Mesendoderm (in vitro differentiated cells): ENCODE measurements at places on chromosomes 3 and 15.

- H3K36me3 ChIP-seq: no peaks in the 10 kb centered on the region
- no peaks in the 10 kb centered on the region for H3K27me3 ChIP-seq
- peaks cover 2% of the 10 kb centered on the region for H3K4me1 ChIP-seq
- no peak overlapping the region for H3K27ac ChIP-seq
- peak; percentile 69 for DNase-seq
Measured at GRCh38 chr3:127694467-127695215, 21.9 kb downstream of the ABTB1 start.

DNA sequence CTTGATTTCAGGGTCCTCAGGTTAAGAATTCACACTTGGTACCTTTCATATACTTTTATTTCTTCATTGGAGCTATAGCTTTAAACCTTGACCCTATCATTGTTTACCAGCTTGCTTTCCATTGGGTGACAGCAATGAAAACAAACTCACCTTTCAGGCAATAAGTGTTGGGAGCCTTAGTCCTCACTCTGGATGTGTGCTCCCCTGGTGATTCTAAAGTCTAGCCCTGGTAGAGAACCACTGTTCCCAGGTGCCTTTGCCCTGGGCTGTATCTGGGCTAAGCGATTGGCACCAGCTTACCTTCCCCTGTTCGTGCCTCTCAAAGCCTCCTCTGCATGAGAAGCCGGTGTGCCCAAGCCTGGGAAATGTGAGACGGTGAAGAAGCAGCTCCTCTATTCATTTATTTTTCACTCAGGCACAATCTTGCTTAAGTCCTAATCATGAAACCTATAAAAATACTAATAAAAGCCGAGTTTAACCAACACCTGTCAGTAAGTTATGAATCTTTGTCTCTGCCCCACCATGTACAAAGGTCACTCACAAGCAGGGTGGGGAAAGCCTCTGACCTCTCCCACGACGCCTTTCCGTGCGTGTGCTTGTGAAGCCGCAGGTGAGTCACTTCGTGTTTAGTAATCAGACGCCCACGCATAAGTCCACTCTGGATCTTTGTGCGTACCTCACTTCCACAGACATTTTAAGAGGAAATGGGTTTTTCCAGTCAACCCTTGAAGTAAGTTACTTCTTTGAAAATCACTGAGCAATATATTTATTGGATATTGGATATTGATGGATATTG, 12.8 kb upstream of the ARRDC4 start:
- no peaks in the 10 kb centered on the region for H3K4me1 ChIP-seq
- H3K27ac ChIP-seq: no peak overlapping the region

DNA sequence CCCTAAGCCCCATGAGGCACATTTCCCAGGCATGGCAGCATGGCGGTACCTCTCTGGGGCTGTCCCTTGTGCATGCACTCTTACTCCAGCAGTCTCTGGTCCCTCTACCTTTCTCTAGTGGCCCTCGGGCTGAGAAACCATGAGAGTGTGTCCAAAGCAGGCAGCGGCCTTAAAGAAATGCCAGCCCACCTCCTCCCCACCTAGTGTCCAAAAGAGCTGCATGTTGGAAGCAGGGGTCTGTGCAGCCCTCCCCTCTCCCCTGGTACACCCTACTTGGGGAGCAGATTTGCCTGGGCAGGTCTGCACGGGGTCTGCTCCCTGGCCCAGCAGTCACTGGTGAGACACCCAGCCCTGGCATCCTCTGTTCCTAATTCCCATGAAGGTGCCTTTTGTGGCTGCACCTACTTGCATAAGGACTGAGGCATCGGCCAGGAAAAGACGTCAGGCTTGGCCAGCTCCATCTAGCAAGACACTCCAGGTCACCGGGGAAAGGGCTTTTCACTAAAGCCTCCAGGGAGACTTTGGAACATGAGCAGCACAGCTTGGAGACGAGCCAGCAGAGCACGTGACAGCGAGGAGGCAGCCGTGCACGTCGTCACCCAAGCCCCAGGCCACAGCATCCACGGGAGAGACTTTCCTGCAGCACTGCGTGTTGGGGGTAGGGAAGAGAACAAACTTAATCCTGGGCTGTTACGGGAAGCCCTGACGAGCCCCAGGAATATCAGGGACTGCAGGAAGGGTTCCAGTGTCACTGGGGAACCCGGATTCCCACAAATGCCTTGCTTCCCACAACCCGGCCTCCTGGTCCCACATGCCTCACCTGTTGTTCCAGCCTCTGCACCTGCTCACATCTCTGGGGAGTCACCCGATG, 38.8 kb downstream of the TM2D3 start:
- H3K4me3 ChIP-seq: no peak overlapping the region
- DNase-seq: no peak
- H3K36me3 ChIP-seq: no peaks in the 10 kb centered on the region
- no peaks in the 10 kb centered on the region for H3K27me3 ChIP-seq

- DNase-seq: peak; percentile 75
- H3K27ac ChIP-seq: no peak overlapping the region
- no peaks in the 10 kb centered on the region for H3K4me1 ChIP-seq
- no peak overlapping the region for H3K4me3 ChIP-seq
- no peaks in the 10 kb centered on the region for H3K36me3 ChIP-seq
Measured at GRCh38 chr3:17645074-17645698, 97.2 kb downstream of the TBC1D5 start.

DNA sequence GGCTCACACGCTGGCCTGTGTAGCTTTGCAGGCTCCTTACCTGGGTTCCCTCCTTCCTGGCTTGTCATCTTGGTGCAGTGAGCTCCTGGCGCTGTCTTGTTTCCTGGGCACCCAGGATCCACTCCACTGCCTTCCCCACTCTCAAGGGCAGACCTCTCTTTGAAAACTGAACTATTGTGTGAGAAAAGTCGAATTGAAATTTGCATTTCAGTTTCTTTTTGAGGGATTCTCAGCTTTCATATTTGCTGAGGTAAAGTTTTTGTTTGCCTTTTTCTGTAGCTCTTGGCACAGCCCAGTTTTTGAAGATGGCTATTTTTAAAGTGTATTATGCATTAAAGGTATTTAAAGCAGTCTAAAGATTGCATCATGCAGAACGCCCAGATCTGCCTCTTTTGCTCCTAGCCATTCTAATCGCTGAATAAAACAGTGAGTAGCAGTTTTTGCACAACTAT, 70.1 kb downstream of the CCK start:
- H3K27me3 ChIP-seq: no peaks in the 10 kb centered on the region
- no peak overlapping the region for H3K27ac ChIP-seq
- no peaks in the 10 kb centered on the region for H3K4me1 ChIP-seq
- peaks cover 3% of the 10 kb centered on the region for H3K36me3 ChIP-seq
- no peak for DNase-seq
- no peak overlapping the region for H3K4me3 ChIP-seq

GRCh38 chr15:56759450-56759845, 26.1 kb upstream of the ZNF280D start:
- no peaks in the 10 kb centered on the region for H3K27me3 ChIP-seq
- H3K27ac ChIP-seq: no peak overlapping the region
- no peaks in the 10 kb centered on the region for H3K36me3 ChIP-seq
- no peak for DNase-seq
- peaks cover 2% of the 10 kb centered on the region for H3K4me1 ChIP-seq

GRCh38 chr3:107600780-107601179, 78.0 kb downstream of the BBX start:
- no peak for DNase-seq
- H3K27me3 ChIP-seq: no peaks in the 10 kb centered on the region
- H3K27ac ChIP-seq: no peak overlapping the region

DNA sequence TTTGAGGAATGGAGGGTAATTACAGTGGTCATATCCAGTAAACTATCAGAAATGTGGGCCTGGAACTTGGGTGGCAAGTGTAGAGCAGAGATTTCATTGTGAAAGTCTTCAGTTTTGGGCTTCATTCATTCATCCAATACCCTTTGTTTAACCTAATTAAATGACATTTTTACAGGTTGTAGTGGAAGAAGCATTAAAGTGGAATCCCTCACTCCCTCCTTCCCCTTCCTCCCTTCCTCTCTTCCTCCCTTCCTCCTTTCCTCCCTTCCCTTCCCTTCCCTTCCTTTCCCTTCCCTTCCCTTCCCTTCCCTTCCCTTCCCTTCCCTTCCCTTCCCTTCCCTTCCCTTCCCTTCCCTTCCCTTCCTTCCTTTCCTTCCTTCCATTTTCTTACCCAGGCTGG, 219.3 kb downstream of the PDCD6IP start:
- H3K4me1 ChIP-seq: peaks cover 1% of the 10 kb centered on the region
- H3K4me3 ChIP-seq: no peak overlapping the region
- H3K27ac ChIP-seq: no peak overlapping the region
- H3K36me3 ChIP-seq: no peaks in the 10 kb centered on the region
- H3K27me3 ChIP-seq: no peaks in the 10 kb centered on the region

DNA sequence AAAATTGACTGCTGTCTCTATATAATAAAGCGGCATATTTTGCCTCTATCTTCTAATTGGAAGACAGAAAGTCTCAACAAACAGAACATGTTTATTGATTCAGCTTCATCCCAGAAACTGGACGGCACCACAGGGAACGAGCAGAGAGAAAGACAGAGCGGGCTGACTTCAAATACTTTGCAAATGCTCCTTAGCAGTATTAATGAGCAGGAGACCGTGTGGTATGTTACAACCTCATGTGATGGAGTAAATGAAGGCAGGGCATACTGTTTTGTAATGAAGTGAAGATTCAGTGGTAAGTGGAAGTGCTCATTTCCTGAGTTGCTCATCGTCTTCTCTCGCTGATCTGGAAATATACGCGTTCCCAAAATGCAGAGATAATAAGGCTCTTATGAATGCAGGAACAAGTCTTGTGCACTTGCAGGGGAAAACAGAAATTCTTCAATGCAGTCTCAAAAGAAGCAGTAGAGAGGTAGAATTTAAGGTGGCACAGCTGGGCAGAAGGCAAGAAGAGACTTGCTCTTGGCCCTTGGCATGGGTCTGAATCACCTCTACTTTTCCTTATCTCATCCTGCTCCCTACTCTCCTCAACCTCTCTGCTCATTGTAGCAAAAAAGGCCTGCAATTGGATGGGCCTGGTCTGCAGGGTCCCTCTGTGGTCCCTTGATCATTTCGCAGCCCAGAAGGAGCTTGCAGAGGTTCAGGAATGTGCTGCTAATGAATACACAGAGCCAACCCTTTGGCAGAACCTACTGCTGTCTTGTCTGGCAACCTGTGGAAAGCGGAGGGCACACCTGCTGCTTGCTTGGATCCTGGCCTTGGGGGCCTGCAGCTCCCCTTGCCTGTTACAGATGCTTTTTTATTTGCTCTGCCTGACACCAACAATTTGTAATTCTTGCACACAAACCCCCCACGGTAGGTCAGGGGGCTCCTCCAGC, 604.9 kb upstream of the CFAP20DC start:
- no peaks in the 10 kb centered on the region for H3K36me3 ChIP-seq
- no peaks in the 10 kb centered on the region for H3K4me1 ChIP-seq

GRCh38 chr3:97957617-97958311, 14.5 kb downstream of the RIOX2 start:
- no peak overlapping the region for H3K27ac ChIP-seq
- no peaks in the 10 kb centered on the region for H3K27me3 ChIP-seq
- DNase-seq: no peak
- H3K36me3 ChIP-seq: peaks cover 3% of the 10 kb centered on the region

DNA sequence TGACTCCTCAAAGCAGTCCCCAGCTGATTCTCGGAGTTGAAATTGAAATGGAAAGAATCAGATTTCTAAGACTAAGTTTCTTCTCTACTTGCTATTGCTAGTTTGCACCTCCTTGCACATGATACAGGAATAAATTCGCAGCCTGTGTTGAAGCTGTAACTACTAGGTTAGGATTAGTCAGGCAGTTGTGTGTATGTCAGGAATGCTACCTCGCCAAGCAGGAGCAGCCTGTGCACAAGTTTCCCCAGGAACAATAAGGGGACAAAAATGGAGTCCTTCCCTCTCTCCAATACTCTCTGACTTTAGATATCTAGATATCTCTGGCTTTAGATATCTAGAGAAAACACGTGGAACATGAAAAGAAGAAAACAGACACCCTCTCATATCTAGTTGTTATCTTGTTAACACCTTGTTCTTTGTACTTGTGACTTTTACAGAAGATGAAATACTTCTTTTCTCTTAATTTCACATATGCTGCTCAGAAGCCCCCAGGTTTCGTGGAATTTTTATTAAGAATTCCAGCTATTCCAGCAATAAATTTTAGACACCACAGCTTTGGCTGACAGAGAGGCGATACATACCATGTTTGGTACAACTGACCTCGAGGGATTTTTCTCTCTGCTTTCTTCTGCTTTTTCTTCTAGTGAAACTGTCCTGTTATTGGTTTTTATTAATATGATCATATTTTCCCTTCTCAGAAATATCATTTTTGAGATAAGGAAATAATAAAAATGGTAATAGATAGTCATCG, 56.1 kb upstream of the CMSS1 start:
- H3K27me3 ChIP-seq: no peaks in the 10 kb centered on the region
- H3K36me3 ChIP-seq: no peaks in the 10 kb centered on the region
- DNase-seq: peak; percentile 24
- H3K4me1 ChIP-seq: no peaks in the 10 kb centered on the region
- no peak overlapping the region for H3K4me3 ChIP-seq
- H3K27ac ChIP-seq: no peak overlapping the region

DNA sequence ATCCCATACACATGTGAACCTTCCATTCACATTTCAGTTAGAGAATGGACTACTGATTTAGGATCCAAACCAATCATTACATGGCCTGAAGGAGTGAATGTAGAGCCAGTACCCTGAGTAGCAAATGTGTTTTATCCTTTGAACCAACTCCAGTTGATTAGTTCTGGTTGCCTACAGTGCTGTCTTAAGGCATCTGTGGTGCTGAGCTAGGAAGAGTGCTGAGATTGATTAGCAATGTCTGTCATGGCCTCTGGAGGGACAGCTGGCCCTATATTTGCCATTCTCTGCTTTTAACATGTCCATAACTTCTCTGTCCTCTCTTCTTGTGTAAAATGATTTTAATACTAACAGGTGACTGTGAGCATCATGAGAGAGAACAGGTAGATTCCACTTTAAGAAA, 11.1 kb downstream of the LRTM1 start:
- DNase-seq: no peak
- H3K27ac ChIP-seq: no peak overlapping the region
- H3K4me1 ChIP-seq: no peaks in the 10 kb centered on the region
- no peak overlapping the region for H3K4me3 ChIP-seq
- H3K36me3 ChIP-seq: no peaks in the 10 kb centered on the region
- H3K27me3 ChIP-seq: no peaks in the 10 kb centered on the region

DNA sequence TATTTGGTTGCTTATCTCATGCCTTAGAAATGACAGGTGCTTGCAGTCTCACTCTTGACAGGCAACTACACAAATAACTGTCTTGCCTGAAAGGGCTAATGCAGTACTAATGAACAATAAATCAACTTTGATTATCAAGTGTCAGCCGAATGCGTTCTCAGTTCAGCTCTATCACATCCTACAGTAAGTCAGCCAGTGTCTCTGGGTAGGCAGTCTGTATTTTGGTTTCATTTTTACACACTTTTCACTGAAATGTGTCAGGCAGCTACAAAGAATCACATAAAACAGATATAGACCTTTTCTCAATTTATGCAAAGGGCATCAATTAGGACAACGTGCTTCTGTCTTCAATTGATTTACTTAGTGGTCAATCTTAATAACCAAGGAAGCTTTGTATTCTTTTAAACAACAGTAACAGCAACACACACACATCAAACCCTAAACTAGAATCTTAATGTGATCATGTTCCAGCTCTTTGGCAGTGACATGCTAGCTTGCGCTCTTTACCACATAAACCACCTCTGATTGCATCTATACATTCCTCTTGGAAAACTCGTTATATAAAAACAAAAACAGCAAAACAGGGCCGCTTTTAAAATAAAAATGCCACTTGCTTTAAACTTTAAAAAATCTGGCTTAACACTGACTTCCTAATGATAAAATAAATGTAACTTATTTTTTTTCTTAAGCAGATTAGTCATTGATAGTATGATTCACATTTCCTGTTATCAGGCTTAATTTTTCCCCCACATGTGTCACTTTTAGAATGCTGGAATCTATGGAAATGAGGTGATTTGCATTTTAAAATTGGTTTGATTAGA, 520.4 kb downstream of the FOXP1 start:
- peaks cover 2% of the 10 kb centered on the region for H3K4me1 ChIP-seq
- H3K36me3 ChIP-seq: no peaks in the 10 kb centered on the region
- no peak for DNase-seq
- H3K27me3 ChIP-seq: no peaks in the 10 kb centered on the region
- H3K27ac ChIP-seq: no peak overlapping the region
- no peak overlapping the region for H3K4me3 ChIP-seq
